ENCODE measurements at places on chromosomes 5 and 9.

- no peak for DNase-seq
These were observed 52.8 kb upstream of the LRRTM2 start for GRCh38 chr5:138927979-138928378.

DNA sequence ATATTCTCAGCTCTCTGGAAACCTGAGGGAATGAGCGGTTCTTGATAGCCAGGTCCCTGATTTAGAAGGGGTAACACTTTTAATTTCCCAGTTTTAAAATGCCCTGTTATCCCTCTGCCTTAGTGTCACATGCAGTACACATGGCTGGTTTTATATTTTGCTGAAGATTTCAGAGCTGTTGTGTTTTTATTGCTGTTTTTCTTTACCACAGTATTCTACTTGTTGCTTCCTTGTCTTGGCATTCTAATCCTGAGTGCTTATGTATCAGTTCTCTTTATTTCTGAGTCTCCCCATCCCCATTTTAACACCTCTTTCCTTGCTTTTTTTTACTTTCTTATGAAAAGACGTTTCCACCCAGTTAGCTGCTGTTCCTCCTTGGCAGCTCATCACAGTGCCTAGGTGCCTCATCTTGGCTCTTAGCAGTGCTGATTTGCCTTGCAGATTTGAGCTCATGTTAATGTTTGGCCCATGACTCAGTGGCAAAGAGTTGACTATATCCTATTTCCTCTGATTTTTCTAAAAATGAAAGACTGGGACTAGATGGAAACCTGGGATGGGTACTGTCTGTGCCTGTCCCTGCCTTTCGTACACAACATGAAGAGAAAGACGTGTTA, 3.7 kb downstream of the MTRR start:
- DNase-seq, result no peak

- DNase-seq, result no peak
These were observed 237.8 kb downstream of the ARRDC3 start for GRCh38 chr5:91145333-91145620.

DNA sequence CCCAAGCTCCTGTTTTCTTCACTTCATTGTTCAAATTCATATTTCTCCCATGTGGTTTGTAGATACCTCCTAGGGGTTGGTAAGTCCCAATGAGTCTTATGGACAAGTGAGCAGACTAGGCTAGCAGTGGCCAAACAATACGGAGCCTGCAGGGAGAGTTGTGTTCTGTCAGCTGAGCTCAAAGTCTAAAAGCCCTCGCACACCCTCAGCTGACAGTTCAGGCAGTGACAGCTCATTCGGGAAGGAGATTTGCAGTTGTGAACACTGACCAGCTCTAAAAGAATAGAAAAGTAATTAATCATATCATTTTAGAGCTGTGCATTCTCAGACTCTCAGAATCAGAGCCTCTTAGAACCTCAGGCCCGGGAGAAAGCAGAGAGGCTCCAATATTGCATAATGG, 95.1 kb downstream of the SH3TC2 start:
- DNase-seq, result no peak

- DNase-seq, result no peak
These were observed 55.8 kb downstream of the ASS1 start for GRCh38 chr9:130500340-130501180.

GRCh38 chr9:129311643-129312042, 133.6 kb upstream of the IER5L start:
- no peak for DNase-seq

DNA sequence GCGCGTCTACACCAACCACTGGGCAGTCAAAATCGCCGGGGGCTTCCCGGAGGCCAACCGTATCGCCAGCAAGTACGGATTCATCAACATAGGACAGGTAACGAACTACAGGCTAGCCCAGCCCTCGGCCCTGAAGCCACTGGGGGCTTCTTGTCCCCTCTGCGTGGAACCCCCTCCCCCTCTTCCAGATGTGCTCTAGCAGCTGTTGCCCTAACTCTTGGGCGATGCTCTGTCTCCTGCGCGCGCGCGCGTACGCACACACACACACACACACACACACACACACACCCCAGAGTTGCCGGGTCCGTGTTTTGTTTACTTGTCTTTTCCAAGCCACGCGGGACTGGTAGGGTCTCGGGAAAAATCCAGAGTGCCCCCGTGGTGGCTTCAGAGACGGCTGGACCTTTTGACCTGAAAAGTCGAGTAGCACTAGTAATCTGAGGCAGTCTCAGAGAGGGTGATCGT, 836 bp downstream of the PCSK5 start:
- DNase-seq, result peak; percentile 35

GRCh38 chr5:12623408-12623807, 719.2 kb upstream of the CTNND2 start:
- DNase-seq, result no peak

DNA sequence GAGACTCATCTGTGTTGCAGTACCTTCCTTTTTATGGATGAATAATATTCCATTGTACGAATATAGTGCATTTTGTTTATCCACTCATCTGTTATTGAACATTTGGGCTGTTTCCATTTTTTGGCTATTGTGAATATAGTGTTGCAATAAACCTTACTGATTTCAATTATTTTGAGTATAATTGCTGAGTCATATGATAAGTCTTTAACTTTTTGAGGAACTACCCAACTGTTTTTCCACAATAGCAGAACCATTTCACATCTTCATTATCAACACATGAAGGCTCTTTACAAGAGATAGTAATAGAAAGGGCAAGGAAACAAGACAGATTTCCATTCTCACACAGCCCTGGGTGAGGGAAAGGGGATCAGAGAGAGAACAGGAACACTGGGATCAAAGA, 329.2 kb downstream of the RAB3C start:
- DNase-seq, result no peak

- no peak for DNase-seq
These were observed 30.6 kb upstream of the SEMA4D start for GRCh38 chr9:89528540-89528939.

GRCh38 chr9:95499847-95500246, 16.9 kb downstream of the PTCH1 start:
- DNase-seq, result no peak

- no peak for DNase-seq
These were observed 74.7 kb upstream of the IL17B start for GRCh38 chr5:149453618-149454415.

DNA sequence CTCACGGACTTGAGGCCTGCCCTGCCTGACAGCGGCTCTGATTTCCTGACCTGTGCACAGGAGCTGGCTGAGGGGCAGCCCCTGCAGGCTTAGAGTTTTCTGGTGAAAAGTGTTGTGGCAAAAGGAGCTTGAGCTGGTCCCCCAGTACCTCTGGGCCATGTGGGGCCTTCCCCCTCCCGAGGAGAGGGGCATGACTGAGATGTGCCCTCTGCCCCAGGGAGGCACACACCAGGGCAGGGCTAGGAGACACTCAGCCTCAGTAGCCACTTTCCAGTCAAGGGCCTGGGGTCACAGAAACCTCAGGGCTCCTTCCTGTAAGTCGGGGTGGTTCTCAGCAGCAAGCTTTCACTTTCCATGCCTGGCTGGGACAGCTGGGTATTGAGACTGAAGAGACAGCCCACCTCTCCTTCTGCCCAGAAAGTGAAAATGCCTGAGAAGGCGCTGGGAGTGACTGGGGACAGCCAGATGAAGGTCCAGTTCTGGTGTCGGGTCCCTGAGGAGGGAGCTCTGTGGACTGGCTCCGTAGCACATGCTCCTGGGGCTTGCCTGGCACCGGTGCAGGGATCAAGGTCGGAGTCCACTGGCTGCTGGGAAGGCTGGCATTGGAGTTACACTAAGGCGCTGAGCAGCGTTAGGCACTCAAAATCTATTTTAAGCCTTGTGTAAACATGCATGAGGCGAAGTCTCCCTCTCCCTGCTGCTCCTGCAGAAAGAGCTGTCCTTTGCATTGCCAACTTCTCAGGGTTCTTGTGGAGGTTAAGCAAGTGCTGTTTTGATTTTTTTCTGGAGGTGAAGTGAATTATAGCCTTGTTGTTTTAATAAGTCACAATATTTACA, 394.9 kb downstream of the GADD45G start:
- peak; percentile 68 for DNase-seq

DNA sequence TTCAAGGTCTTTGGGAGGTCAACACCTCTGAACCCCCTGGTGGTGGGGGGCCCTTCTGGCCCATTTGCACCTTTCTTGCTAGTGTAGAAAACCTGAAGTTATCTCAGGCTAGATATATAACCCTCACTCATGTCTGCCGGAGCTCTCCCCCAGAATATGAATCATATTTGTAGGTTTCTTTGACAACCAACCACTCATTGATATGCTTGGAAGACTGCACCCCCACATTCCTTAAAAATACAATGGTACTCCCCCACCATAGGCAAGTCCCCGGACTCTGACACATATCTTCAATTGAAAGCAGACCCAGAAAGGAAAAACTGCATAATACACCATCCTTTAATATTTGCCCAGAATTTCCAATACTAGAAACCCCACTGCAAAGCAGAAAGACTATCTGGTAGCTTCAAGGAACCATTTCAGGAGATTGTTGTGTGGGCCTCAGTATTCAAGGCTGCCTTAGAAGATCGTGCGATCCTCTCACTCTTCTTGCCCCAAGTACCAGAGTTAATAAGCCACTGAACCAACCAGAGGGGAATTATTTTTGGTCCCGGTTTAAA, 978 bp upstream of the UBE2B start:
- no peak for DNase-seq

DNA sequence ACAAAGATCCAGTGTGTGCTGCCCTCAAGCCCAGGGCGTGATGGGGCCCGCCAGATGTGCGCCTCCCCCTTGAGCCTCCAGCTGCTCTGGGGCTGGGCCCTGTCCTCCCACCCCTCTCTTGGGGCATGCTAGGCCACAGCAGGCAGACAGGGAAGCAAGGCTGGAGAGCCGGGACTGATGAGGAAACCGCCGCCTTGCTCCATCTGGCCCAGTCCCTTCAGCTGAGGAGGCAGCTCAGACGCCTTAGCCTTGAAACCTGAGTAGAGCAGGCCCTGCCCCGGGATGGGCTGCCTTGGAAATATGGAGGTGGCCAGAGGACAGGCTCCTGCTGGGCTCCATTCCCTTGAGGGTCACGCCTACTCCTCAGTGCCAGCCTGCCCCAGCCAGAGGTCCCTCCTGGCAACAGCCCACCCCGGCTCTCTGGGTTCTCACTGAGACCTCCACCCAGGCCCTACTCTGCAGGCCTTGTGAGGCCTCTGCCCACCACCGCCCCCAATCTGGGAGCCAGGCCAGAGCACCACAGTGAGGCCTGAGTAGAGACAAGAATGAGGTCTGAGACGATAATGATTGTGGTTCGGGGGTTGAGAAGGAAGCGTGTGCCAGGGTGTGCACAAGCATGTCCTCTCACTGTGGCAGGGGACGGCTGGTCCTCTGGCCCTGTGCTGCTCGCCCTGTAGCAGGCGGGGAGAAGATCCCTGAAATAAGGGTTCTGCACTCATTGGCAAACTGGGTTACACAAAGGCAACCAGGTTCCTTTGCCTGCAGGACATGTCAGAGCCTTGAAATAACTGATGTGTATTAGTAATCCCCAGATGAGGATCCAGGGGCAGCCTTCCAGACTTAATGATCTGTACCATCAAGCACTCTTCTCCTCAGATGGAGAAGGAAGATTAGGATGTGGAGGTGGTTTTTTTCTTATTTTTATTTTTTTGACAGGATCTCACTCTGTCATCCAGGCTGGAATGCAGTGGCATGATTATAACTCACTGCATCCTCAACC, 30.9 kb downstream of the CXXC5 start:
- DNase-seq, result no peak

- DNase-seq, result no peak
These were observed 98.4 kb upstream of the HAND1 start for GRCh38 chr5:154576429-154576806.

GRCh38 chr5:67221487-67222242, 25.1 kb upstream of the CD180 start:
- DNase-seq, result peak; percentile 32
